ENCODE measurements at places on chromosomes 5 and 9. TPM values are rescaled to one million over a fixed set of nuclear protein-coding genes. Genes with fewer than 3 reads are reported as not detected.
A peak's percentile ranks its signal among the peaks of the same experiment; 100 is the strongest.

The GTF2H2C gene
- 58.0 TPM for total RNA-seq

The NMUR2 gene
- total RNA-seq: not detected

The OLFM1 gene
- total RNA-seq: not detected

The ROPN1L gene
- not detected for total RNA-seq

The SLC6A18 gene
- total RNA-seq: not detected

The S100Z gene
- 0.23 TPM for total RNA-seq

The GFI1B gene
- not detected for total RNA-seq

The NTRK2 gene
- total RNA-seq: 0.02 TPM

The PRSS3 gene
- total RNA-seq: not detected

The MARCHF11 gene
- not detected for total RNA-seq

The DROSHA gene
- total RNA-seq: 74.3 TPM

The PRR16 gene
- total RNA-seq: not detected

The TLE1 gene
- total RNA-seq: 0.16 TPM

The LCNL1 gene
- total RNA-seq: not detected

The SLC9A3 gene
- total RNA-seq: 2.1 TPM

DNA sequence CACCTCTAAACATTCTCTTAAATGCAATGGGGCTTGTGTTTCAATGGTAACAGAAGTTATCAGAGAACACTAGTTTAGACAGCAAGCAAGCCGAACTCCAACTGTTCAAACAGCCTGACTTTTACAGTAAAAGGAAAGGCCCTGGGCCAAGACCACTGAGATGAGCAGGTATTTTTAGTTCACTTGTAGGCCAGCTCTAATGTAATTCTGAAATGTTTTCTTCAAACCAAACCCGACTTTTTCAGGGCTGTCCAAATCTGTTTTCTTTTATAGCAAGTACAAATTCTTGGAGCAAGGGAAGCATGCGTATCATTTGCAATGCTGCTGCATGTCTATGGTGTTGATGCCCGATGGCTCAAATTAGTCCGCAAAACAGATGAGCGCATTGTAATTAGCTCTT, 192.9 kb downstream of the SLF1 start:
- no peak for DNase-seq

DNA sequence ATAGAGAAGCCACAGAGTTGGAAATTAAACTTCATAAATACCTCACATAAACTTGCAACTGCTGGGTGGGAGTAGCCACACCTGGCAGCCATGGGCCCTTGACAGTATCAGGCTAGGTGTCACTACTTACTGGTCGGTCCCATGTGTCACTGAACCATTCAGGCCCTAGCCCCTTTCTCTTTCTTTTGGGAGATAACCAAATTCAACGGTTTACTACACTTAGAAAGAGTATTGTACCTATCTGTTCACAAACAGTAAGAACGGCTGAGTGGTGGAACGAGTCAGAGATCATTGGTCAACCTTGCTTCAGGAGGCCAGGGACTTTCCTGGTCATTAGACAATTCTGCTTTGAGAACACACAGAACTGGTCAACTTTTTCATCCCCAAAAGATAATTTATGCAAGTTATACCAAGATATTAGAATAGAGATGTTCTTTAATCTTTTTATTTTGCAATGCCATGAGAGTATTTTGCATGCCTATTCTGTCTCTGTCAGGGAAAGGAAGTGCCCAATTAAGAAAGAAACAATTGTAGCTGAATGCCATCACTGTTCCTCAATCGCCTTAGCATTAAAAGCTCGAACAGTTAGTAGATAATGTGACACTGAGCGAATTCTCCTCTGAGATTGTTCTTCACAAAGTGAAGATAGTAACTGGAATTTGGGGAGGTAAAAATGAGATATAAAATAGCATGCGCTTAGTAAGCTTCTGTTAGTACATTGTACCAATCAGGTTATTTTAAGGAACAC, 50.9 kb downstream of the GOLPH3 start:
- DNase-seq: no peak

DNA sequence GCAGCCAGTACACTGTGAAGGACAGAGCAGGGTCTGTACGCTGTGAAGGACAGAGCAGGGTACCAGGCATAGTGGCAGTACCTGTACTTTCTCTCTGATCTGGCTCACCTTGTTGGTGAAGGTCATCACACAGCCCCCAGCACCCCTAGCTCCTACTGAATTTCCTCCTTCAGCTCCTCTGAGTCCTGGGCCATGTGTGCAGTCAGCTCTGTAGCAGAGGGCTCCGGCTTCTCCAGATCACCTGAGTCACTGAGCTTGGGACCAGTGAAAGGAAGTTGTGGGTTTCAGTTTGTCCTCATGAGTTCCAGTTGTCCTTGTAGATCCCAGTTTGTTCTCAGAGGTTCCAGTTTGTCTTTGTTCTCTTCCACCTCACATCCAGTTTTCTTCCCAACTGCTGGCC, 5.5 kb downstream of the NUDT2 start:
- no peak for DNase-seq

DNA sequence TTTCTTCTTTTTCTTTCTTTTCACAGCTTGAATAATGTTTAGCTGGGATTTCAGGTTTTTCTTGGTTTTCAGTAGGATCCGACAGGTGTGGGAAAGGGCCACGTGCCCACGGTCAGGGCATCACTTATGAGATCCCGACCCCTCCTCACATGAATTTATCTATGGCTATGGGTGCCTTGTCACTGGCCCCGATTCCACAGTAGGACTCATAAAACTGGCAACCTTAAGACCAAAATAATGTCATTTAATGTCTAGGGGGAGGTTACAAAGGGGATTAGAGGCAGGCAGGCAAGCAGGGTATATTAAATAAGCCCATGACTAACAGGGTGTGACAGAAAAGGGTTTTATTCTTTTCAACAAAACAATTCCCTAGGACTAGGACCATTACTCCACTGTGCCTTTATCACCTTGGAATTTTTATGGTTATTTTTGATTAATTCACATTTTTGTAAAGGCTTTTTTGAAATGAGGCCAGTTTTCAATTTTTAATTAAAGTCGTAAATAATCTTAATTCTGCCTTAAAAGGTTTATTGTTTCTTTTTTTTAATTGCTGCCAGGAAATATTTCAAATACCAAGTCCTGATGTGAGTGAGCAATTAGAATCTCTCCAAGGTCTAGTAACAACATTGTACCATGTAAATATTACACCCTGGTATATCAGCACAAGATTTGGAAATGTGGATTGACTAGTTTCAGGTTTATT, 370.4 kb downstream of the GLIS3 start:
- DNase-seq: no peak

GRCh38 chr9:107637421-107638420, 148.2 kb upstream of the KLF4 start:
- no peak for DNase-seq

GRCh38 chr9:107487521-107488374, 1.8 kb downstream of the KLF4 start:
- DNase-seq: peak; percentile 38

DNA sequence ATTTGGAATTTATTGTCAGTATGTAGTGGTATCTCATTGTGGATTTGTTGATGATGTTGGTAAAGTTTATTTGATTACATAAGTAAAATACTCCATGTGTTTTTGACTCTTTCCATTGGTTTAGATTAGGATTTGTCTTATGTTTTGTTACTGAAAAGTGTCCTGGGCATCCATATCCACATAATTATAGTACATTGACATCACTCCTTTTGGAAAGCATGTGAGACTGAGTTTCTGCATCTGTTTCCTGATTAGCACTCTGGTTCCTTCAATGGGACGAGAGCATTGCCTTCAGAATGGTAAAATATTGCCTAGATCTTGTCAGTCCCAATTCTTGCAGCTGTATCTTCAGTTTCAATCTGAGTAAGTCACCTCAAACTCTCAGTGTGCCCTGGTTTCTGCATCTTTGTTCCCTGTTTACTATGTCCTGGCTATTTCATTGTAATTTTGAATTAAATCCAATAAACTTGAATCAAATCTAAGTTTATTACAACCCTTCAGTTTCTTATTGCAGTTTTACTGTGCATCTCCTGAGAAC, 128.1 kb downstream of the FBXO38 start:
- no peak for DNase-seq

DNA sequence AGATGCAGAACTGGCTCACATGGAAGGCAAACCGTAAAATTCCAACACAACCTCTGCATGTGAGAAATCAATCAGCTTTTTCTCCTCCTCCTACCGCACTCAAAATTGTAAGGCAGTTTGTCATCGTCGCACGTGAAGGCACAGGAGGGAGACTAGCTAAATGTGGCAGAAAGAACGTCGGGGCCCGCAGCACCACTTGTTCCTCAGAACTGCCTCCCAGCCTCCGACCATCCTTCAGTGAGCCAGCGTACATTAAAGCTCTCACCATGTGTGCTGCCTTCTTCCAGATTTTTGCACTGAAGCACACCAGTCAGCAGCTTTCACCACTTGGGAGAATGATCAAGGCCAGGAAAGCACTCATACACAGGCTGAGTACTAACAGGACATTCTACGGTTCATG, 105.9 kb downstream of the RFX3 start:
- DNase-seq: no peak

DNA sequence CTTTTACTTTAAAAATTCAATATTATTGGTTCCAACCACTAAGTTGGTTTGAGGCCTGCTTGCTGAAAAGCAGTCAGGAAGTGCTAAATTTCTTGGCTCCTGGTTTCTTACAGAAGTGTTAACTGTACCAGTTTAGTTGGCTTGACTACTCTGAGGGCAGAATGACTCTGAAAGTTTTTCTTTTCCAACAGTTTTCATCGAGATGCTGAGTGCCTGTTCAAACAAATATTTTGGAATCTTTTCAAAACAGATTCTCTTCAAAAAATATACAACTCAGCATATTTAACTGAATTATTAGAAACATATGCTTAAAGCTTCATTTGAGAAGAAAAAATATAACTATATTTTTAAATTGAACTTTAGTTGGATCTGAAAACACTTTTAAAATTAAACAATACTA, 37.0 kb downstream of the SLC38A9 start:
- DNase-seq: no peak

DNA sequence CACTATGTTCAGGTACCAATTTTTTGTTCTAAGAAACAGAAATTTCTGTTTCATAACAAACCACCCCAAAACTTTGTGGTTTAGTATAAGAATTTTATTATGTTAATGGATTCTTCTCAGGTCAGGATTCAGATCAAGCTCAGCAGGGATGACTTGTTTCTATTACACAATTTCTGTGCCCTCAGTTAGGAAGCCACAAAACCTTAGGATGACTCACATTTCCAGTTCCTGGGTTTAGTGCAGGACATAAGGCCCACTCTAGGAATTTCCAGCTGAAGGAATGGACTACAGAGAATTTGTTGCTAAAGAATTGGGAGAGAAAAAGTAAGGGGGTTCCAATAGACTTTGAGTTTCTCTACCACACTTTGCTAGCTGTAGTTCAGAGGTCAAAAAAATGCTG, 629.3 kb downstream of the ANXA1 start:
- no peak for DNase-seq

GRCh38 chr5:138905541-138905940, 30.4 kb upstream of the LRRTM2 start:
- no peak for DNase-seq

GRCh38 chr9:20009606-20010005, 220.8 kb upstream of the SLC24A2 start:
- no peak for DNase-seq

GRCh38 chr9:76302947-76303550, 91.2 kb downstream of the RFK start:
- no peak for DNase-seq

- no peak for DNase-seq
Measured at GRCh38 chr5:95153511-95153910, 131.4 kb downstream of the MCTP1 start.

- DNase-seq: no peak
Measured at GRCh38 chr5:103582364-103582763, 19.8 kb upstream of the NUDT12 start.

GRCh38 chr5:83957188-83957587, 236.5 kb upstream of the HAPLN1 start:
- DNase-seq: no peak

- no peak for DNase-seq
Measured at GRCh38 chr9:81896070-81896469, 32.2 kb upstream of the SPATA31D4 start.

DNA sequence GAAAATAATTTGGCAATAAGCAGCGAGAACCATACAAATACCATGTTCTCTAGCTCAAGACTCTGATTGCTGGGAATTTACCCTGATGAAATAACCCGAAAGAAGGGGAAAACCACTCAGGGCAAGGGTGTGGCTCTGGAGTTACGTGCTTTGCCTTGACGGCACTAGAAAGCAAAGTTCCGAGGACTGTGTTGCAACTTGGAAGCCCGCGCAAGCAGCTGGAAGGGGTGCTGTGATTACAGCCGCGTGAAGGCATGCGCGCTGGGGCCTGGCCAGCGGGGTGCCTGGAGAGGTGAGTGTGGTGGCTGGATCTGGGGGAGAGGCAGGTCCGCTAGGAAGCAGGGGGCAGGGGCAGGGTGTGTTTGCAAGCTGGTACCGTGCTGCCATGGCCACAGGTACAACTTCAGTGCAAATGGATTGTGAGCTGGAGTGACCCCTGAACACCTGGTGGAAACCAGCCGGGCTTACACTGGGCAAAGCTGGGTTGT, 52.6 kb upstream of the CNOT6 start:
- DNase-seq: no peak

- DNase-seq: no peak
Measured at GRCh38 chr5:152549709-152550108, 144.6 kb upstream of the NMUR2 start.

DNA sequence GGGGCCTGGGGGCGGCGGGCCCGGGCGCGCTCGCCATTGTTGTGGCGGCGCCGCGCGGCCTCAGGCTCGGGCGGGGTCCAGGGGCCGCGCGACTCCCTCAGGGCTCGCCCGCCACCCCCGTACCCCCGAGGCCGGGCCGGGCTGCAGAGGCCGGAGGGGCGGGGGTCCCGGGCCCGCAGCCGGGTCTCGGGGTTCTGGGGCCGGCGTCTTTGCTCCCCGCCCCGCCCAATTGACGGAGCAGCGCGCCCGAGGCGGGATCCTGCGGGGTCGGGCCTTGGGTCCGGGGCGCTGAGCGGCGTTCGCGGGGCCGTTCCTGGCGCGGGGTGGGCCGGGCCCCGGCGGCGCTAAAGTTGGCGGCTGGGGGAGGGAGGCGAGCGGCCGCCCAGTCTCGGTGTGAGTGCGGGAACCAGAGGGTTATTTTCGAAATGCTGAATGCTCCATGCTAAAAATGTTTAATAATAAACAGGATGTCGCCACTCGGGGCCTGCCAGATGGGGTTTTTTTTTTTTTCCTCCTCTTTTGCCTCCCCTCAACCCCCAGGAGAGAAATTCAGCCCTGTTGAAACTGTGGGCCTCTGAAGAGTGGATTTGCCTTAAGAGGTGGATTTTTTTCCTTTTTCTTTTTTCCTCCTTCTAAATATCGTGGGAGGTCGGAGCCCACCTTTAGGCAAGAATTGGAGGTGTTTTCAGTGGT, 724 bp downstream of the PRRC2B start:
- peak; percentile 75 for DNase-seq

- DNase-seq: no peak
Measured at GRCh38 chr5:143056339-143056704, 286.1 kb downstream of the ARHGAP26 start.

- no peak for DNase-seq
Measured at GRCh38 chr5:136053336-136054141, 24.8 kb downstream of the TGFBI start.

Data from activated naive CD8-positive, alpha-beta T cell treated with anti-CD3 and anti-CD28 coated beads for 36 hours (primary cell).